ENCODE measurements at places on chromosomes 2 and 18.

- no peak for DNase-seq
Observed at GRCh38 chr2:8821276-8822217, 15.9 kb downstream of the KIDINS220 start.

DNA sequence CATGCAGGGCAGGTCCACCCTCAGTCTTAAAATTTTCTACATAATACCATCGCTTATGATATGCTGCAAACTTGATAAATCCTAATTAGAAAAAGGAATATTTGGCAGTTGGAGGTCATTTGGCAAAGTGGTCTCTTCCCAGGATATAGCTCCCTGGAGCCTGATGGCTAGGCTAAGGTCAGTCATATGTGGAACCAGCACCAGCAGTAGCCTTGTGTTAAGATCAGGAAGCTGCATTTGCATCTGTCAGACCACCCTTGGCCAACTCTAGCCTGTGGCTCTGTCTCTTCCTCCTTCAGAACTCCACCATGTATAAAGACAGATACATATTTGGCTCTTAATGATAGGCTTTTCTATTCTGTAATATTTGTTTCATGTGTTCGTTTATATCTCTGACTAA lies 5.4 kb upstream of the HK2 start:
- no peak for DNase-seq

DNA sequence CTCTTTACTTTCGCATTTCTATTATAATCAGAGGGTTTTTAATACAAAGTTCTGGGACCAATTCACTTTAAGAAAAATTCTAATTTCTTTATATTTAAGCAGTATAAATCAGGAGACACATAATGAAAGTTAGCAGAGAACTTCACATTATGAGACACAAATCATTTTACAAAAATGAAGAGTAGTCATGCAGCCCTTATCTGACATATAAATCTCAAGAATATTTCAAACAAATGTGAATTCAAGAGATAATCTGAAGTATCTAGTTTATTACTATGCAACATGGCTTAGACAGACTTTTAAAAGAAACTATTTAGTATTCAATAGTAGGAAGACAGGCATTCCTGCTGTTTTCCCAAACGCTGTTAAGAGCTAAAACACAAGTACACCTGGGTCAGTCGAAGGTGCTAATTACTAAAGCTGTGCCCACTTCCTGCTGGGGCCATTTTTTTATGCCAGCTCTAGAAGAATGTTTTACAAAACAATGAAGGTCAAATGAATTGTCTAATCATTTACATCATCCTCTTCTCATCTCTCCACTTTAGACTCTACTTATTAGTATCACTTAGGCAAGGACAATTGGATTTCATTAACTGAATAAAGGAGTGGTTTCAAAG lies 40.2 kb downstream of the CWC22 start:
- DNase-seq, result no peak

GRCh38 chr2:177592945-177593344 lies 200.4 kb downstream of the AGPS start:
- no peak for DNase-seq

- DNase-seq, result no peak
Observed at GRCh38 chr2:159714247-159714930, 2.1 kb downstream of the MARCHF7 start.

DNA sequence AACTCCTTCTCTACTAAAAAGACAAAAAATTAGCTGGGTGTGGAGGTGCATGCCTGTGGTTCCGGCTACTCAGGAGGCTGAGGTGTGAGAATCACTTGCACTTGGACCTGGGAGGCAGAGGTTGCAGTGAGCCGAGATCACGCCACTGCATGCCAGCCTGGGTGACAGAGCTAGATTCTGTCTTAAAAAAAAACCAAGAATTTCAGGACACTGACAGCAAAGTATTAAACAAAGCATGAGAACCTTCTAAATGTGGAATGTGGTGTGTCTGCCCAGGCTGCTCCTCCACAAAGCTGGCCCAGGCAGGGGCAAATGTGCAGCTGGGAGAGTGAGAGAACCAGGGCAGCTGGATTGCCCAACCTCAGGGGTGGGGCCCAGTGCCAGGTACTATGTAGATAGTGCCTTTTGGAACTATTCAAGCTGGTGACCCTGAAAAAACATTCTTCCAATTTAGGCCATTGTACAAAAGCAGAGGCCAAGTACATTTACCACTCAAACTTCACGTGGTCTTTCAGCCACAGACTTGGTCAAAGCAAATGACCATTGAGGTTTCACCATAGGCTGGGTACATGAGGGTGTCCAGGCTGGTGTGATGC lies 6.7 kb upstream of the UGT1A5 start:
- DNase-seq, result no peak

GRCh38 chr2:239978411-239978810 lies 46.7 kb downstream of the NDUFA10 start:
- DNase-seq, result no peak

DNA sequence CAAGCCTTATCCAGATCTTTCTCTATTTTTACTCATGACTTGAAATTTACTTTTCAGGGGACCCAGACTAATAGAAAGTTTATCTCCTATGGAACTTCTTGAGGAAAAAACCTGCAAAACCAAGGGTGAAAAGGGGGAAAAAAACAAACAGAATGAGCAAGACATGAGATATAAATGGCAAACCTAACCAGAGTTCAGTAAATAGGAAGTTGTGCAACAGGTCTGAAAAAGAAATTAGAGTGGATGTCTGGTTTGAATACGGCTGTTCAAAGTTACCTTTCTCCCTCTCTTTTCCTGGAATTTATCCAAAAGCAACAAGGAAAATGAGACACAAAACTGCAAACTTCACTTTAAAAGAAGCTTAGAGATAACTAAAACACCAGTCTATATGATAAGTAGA lies 78.8 kb upstream of the TGFA start:
- no peak for DNase-seq

DNA sequence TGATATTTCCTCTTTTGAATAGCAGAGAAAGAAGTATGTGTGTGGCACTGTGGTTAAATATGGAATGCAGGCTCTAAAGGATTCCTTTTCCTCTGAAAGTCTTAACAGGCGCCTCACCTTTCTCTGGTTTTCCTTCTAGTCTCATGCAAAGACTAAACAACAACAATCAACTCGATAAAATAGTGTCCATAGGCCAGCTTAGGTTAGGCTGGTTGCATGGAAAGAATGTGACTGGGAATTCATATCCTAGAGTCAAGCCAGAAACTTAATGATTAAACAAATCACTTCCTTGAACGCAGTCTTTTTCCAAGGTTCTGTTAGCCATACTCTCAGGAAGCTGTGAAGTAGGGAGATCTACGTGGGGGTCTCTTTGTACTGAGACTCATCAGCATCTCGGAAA lies 800.8 kb upstream of the ID2 start:
- DNase-seq, result no peak

DNA sequence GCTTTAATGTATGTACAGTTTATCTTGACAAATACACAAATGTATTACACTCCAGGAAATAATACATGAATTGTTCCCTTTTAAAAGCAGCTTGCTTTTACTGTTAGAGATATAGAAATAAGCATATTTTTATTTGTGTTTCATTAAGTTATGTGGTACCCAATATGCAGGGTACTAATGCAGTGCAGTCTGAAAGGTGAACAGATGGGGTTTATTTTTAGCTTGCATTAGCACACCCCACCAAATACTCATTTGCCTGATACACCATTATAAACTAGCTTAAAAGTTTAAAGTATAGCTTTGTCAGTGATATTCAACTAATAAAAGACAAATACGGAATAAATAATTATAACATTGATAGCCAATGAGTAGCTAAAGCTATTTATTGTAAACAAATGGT lies 394.7 kb upstream of the ZNF804A start:
- DNase-seq, result no peak

DNA sequence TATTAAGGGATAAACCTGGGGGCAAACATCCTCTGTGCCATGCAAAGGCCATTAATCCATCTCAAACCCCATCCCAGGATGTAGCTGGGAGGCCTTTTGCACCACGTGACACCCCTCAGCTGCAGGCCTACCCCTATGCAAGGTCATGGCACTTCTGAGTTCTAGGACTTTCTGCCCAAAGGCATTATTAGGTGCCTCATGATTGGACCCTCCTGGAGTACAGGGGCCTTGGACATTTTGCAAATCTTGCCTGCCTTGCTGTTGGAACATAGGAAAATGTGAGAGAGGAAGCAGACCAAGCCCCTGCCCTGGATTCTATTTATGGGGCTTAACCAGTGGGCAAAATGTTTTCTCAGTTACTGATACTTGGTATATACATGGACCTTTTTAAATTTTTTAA lies 44.2 kb upstream of the NFU1 start:
- DNase-seq, result no peak

DNA sequence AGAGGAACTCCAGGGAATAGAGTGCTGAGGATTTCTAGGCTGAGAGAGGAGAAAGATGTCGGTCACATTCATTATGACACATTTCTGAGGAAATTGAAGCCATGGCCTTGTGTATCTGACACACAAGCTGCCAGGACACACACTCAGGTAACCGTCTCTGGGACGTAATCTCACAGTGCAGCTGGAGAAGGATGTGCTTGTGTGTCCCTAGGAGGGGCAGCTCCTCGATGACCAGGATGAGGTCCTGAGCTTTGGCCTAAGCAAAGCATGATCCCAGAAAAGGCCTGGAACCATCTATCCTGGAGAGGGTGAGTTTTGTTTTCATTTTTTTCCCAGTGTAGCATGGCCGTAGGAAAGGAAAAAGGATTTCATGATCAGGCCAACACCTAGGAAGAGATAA lies 102.2 kb downstream of the CAPN13 start:
- no peak for DNase-seq

GRCh38 chr2:209673811-209674210 lies 97.8 kb upstream of the UNC80 start:
- DNase-seq, result no peak

DNA sequence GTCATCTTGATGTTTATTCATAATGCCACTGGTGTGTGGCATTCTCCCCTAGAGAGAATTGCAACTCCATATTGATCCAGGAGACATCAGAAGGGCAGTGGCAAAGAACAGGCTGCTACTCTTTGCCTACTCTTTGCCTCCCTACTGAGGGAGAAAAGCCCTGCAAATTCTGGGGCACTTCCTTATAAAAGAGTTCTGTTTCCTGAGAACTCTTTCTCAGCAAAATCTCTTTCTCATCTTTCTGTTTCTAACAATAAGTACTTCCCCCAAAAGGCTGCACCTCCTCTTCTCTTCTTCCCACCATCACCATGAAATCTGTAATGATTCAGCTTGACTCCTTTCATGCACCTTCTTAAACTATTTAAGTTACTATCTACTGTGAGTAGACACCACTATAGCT lies 270.3 kb downstream of the MREG start:
- no peak for DNase-seq

- no peak for DNase-seq
Observed at GRCh38 chr2:118291251-118291880, 203.1 kb downstream of the INSIG2 start.

DNA sequence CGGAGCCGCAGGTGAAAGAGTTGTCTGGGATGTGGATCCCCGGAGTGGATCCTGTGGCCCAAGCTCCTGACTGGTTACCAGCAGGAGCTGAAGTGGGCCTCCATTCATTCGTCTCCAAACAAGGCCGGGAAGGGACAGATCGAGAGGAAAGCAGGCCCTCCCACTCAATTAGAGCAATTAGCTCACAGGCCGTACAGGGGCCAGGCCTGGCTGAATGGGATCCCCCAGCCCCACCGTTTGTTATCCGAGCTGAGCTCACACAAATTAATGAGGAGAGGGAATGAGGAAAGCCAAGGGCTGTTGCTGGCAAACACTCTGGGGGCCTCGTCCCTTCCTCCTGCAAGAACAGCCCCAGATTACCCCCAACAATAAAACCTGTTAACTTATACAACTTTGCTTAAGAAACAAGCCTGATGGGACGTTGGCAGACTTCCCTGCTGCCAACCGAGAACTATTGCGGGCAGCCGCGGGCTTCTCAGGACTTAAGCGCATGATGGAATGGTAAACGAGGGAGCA lies 338.0 kb downstream of the BCL11A start:
- DNase-seq, result no peak

GRCh38 chr18:43277164-43277600 lies at the start of gene SYT4:
SYT4 (minus strand) TSS chr18:43277490; CDS start chr18:43277281, 209 bp downstream.
- DNase-seq, result no peak

- no peak for DNase-seq
Observed at GRCh38 chr2:216596236-216596979, 36.8 kb upstream of the IGFBP2 start.

All from GM12892 (cell line).